ENCODE measurements at places on chromosomes 11 and 22.

- peak; percentile 80 for DNase-seq
Measured at GRCh38 chr11:63945477-63946163, 6.8 kb downstream of the NAA40 start.

DNA sequence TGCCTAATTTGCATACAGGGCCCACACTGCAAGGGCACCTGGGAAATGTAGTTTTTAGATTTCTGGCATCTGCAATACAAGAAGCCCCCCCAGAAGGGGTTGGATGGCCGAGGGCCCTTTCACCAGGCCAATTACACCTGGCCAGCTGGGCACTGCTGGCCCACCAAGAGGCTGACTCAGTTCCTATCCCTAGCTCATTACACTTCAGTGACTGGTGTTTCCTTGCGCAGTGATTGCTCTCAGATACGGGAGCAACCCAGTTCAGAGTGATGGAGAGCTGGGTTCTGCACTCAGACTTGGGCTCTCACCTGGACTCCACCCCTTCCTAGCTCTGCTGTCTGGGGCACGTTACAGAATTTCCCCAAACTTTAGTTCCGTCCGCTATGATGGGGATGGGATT, 81.1 kb upstream of the SHANK2 start:
- no peak for DNase-seq

DNA sequence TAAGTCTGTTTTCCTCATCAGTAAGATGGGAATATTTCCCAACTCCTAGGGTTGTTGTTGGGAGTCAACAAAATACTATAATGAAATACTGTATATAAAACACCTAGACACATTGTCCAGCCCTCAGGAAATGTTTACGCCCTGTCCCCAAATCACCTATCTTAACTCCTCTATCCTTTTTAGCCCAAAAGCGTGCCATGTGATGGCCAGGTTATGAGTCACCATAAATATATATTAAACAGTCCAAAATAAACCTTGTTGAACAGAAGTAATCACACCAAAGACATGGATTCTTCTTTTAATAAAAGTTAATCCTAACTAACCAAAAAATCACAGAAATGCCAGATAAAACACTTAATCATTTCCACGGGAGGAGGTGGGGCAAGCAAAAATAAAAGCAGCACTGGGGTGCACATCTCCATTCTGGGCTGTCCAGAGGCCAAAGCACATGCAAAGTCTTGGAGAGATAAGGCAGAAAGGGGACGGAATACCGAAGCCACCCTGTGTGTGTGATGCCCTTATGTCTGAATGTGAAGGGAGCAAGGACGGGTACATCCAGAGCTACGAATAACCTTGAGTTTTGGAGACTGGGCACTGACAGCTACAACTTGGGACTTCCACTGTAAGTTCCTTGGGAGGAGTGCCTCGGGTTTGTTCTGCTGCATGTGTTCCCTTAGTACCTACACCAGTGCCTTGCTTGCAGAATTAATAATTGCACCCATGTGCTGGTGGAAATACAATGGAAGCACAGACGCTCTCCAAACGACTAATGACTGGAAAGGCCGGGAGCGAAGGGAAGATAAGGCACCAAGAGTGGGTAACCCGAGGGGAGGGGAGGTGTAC, 1.1 kb downstream of the OSBP start:
- DNase-seq: peak; percentile 3

- DNase-seq: peak; percentile 36
Measured at GRCh38 chr22:42907404-42908373, 50.6 kb upstream of the ARFGAP3 start.

- DNase-seq: no peak
Measured at GRCh38 chr11:115198321-115198741, 305.9 kb downstream of the CADM1 start.

DNA sequence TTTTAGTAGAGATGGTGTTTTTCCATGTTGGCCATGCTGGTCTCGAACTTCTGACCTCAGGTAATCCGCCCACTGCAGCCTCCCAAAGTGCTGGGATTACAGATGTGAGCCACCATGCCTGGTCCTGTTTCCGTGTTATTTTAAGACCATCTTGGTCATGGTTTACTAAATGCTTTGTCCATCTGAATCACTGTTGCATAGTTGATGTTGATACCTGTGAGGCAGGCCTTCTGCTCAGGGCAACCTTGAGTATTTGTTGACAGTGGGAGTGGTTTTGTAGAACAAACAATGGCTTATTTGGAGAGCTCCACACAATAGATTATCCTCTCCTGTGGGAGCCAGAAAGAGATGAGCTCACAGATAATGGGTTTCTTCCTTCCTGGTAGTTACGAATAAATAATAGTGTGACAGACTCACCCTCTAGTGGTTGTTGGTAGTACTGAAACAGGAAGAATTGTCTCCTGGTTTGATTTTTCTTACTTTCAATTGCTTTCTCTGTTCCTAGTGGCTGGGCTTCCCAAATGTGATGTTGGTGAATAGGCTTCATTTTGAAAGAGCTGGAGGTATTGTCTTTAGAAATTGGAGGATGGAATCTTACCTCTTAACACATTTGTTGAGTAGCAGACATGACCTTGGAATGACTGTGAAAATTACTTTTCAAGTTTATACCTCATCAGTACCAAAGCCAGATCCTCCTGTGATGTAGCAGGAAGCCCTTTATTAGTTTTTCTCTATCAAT, 39.0 kb downstream of the CTNND1 start:
- peak; percentile 76 for DNase-seq

- DNase-seq: no peak
Measured at GRCh38 chr11:46505741-46506482, 87.9 kb downstream of the AMBRA1 start.

DNA sequence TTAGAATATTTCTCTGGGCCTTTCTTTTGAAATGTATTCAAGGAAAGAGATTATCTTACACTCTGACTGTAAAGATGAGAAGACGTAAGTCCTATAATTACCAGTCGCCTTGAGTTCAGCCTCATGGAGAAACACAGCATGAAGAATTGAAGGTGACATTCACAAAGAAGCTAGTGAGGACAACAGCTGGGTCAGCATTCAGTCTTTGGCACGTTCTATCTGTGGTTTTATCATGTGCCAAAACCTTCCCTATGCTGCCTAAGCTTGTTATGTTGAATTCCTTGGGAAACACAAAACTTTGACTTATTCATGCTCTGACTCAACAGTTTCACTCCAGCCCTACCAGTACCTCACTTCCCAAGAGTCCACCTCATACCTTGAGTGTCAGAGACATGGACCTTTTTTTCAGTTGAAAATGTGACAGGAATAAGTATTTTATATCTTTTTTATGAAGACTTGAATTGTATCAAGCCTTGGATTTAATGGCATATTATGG, 198.8 kb upstream of the KIRREL3 start:
- DNase-seq: no peak

DNA sequence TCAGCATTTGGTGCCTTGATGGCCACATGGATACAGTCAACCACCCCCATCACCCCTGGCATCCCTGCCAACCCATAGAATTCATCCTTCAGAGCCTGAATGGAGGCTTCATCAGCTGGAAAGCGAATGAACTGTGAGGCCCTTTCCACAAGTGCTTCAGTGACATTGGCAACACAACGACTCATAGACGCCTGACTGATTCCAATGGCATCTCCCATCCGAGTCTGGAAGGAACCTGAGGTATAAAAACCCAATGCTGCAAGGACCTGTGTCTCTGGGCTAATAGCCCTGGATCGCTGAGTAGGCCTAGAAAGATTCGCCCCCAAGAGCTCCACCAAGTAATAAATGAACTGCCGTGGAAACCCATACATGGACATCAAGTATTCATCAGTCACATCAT, 1.3 kb downstream of the HARBI1 start:
- peak; percentile 25 for DNase-seq

- DNase-seq: peak; percentile 58
Measured at GRCh38 chr11:20055312-20055711, 105.0 kb downstream of the DBX1 start.

DNA sequence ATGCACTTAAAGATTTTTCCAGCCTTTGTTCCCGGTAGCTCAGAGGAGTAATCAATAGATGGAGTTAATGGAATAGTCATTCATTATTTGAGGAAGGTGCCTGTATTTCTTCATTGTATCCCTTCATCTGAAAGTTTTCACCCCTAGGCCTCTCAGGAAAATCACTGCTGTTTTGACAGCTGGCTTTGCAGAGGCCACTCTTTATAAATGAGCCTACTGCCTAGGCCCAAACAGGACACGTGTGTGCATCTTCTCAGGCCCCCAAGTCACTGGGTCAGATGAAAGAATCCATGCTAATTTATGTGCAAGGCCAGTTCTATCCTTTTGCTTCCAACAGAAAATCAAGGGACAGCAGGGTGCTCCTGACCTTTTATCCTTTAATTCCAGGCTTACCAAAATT, 76.8 kb downstream of the MPPED2 start:
- DNase-seq: no peak

DNA sequence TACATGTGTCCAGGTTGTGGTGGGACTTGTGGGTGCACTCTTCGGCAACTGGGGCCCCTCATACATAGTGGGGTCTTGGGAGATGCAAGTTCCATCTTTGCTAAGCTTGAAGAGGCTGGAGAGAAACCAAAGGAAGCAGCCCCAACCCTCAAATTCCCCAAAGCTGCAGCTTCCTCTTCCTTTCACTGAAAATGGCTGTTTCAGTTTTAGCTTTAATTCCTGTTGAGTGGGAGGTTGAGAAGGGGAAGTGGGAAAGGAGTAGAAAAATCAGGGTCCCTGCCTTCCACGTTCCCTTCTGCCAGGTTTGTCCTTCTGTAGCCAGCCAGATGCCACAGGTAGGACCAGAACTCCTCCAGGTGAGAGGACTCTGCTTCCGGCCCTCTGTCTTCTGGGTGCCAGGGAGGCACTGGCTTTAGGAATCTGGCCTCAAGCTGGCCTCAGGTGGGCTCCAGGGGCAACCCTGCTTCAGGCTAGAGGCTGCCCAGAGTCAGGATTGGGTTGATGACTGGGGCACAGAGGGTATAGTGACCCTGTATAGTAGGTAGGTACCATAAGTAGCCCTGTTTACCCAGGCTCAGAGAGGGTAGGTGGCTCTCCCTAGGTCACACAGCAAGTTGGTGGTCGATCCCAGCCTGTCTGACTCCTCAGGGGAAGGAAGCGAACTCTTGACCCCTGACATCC, 16.2 kb downstream of the P2RY6 start:
- DNase-seq: no peak

DNA sequence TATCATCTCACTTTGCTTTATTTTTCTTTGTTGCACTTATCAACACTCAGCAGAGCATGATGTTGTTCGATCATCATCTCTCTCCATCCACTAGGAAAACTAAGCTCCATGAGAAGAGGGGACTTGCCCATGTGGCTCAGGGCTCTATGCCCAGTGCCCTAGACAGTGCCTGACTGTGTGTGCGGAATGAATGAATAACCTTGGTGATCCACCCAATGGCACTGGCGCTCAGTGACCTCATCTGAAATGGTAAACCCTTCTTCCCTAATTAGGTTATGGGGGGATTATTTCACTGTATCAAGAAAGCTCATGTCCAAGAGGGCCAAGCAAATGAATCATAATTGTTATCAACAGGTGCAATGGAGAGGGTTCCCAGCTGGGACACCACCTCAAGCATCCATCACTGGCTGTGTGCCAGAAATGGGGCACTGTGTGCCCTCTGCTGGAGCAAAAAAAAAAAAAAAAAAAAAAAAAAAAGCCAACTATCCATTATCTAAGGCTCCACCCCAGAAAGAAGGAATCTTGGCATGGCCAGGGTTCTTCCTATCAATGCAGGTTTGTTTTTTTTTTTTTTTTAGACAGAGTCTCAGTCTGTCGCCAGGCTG, 172.6 kb downstream of the LARGE1 start:
- no peak for DNase-seq

- DNase-seq: no peak
Measured at GRCh38 chr11:121393855-121394254, 58.3 kb upstream of the SORL1 start.

DNA sequence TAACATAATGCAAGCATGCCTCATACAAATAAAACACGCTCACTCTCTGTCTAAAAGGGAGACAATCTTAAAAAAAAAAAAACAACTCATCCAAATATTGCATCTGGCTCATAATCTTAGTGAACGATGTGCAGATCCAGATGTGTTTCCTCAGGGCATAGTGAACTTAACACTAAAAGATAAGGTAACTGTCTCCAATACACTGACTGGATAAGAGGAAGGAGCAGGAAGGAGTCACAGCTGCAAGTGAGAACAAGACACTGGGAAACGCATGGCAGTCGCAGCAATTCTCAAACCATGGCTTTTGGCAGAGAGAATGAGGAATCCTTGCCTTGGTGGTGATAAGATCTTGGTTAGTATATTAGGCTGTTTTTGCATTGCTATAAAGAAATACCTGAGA, 9.2 kb upstream of the EIF3M start:
- DNase-seq: no peak

DNA sequence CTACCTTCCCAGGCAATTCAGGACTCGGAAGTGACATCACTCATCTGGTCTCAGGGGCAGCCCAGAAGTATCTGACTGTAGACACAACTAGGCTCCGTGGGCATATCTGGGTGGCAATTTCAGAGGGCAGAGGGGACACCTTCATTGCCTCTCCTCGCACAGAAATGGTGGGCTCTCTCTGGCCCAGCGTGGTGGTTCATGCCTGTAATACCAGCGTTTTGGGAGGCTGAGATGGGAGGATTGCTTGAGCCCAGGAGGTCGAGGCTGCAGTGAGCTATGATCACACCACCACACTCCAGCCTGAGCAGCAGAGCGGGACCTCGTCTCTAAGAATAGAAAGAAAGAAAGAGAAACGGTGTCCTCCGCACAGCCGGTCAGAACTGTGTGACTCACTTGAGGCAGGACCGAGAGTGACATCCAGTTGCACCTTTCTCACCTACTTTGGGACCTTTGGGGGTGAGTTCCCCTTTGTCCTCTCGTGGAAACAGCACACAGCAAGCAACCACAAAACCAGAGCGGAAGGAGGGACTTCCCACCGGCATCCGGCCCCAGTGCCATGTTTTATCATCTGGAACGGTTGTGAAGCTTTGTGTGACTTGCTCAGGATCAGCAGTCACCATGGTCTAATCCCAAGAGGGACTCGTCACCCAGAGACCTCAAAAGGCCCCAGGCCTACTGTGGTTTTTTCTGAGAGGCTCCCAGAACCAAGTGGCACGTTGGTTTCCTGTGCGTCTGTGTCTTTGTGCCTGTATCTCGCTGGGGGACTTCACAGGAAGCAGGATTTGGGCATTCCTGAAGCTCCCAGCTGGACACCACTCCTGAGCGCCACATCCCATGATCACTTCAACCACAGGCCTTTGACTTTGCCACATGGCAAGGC, 38.4 kb upstream of the EMID1 start:
- no peak for DNase-seq

DNA sequence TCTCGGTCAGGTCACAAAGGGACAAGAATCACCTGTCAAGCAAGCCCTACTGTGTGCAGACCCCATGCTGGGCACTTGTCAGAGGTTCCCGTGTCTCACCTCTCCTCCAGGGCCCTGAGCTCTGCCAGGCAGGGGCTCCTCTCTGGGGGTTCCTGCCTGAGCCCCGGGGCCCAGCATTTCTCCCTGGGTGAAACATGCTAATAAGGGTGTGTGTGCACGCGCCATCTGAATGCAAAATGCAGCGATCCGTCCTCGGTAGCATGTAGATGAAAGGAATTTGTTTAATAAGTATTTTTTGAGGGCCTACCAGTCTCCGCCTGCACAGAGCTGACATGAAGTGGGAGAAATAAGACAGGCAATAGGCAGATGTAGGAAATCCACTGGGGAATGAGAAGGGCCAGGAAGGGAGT, 5.8 kb downstream of the ELFN2 start:
- DNase-seq: no peak

GRCh38 chr22:22838148-22838786, 49.3 kb upstream of the IGLL5 start:
- DNase-seq: no peak

Data from AG10803 (cell line).